ENCODE measurements at places on chromosomes 11 and 22. TPM values are rescaled to one million over a fixed set of nuclear protein-coding genes. Genes with fewer than 3 reads are reported as not detected.

Gene OR4D5
- total RNA-seq, result not detected

Gene MAML2
- 20.9 TPM for total RNA-seq

Gene VSIG10L2
- not detected for total RNA-seq

Gene MS4A6A
- total RNA-seq, result not detected

Gene FXYD2
- total RNA-seq, result not detected

Gene C11orf91
- 0.17 TPM for total RNA-seq

Gene TNNT3
- total RNA-seq, result 0.33 TPM

Gene BBS1
- 45.2 TPM for total RNA-seq

Gene H19
- 65.2 TPM for total RNA-seq

Gene MGAT3
- total RNA-seq, result 1.3 TPM

Gene TEX54
- not detected for total RNA-seq

Gene RAB3IL1
- total RNA-seq, result 11.8 TPM

Gene OMP
- 0.98 TPM for total RNA-seq

Gene SPON1
- total RNA-seq, result 30.5 TPM

Gene EP300
- total RNA-seq, result 71.9 TPM

Gene FAM180B
- not detected for total RNA-seq
